ENCODE measurements at places on chromosomes 1 and 21. TPM values are rescaled to one million over a fixed set of nuclear protein-coding genes. Genes with fewer than 3 reads are reported as not detected.
A peak's percentile ranks its signal among the peaks of the same experiment; 100 is the strongest.

Gene MAPKAPK2
- total RNA-seq, result 89.4 TPM

Gene LAPTM5
- 8.2 TPM for total RNA-seq

Gene FCRLB
- 0.14 TPM for total RNA-seq

DNA sequence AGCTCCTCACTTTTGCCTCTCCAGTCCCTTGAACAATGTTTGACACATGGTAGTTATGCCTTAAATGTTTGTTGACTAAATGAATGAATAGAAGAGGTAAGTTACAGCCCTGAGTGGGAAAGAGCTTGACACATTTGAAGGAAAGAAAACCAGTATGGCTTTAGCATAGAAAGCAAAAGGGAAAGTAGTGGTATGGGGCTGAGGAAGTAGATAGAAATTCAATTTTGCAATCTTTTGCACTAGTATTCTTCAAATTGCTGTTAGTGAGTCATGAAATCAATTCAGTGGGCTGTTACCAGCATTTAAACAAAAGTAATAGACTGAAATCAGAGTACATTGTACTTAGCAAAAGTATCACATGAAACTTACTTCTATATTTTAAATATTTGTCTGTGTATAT lies 21.1 kb downstream of the PLA2G4A start:
- no peak for DNase-seq

Gene OLFML2B
- total RNA-seq, result 9.5 TPM

Gene ARHGEF16
- 0.47 TPM for total RNA-seq

Gene PLA2G2C
- not detected for total RNA-seq

DNA sequence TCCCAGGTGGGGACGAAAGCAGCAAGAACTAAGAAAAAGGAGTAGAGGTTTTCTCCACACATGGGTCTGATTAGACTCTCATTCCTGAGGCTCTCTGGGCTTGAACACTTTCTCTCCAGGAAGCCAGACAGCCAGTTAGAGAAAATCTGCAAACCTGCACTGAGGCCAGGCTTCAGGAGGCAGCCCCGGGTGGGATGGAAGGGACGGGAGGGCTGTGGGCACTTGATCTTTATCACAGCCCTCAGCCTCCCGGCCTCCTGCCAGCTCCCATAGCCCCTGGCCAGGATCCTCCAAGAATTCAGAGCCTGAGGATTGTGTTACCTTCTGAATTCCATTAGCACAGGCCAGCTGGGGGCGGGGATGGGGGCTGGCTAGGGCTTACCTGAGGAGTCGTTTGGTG lies 40.1 kb downstream of the SERTAD4 start:
- no peak for DNase-seq

Gene GIPC2
- total RNA-seq, result 1.2 TPM

GRCh38 chr1:170483051-170483450 lies 48.9 kb upstream of the GORAB start:
- DNase-seq, result no peak

Gene AMY1B
- not detected for total RNA-seq

DNA sequence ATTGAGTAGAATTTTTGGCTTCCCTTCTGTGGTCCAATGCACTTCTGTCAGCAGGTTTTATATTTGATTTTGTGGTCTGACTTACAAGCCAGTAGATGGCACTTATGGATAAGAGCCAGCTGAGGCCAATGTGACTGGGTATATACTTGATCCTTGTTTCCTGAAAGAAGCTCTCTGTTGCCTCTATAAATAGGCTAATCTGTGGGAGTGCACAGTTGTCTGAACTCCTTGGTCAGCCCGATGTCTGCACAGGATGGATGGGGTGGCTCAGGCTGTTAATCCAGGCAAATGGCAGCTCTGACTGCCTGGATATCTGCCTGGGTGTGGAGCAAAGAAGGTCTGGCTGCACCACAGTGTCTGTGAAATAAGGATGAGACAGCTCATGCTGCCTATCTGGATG lies 1183.7 kb upstream of the PRMT6 start:
- no peak for DNase-seq

DNA sequence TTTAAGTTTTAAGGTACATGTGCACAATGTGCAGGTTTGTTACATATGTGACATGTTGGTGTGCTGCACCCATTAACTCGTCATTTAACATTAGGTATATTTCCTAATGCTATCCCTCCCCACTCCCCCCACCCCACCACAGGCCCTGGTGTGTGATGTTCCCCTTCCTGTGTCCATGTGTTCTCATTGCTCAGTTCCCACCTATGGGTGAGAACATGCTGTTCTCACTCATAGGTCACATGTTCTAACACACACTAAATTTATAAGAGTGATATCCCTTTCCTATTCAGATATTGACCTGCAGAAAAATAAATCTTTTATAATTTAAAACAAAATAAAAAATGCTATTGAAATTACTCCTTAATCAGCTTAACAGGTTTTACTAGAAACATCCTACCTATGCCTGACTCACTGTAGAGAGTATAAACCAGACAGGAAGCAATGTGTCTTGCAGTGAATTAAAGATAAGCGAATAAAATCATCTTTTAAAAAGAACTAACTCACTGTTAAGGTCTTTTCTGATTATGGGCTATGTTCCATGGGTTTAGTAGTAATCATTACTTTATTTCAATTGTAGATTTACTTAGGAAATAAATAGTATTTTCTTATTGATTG lies 82.0 kb upstream of the DPH5 start:
- no peak for DNase-seq

GRCh38 chr1:198024782-198025181 lies 107.6 kb downstream of the LHX9 start:
- DNase-seq, result no peak

DNA sequence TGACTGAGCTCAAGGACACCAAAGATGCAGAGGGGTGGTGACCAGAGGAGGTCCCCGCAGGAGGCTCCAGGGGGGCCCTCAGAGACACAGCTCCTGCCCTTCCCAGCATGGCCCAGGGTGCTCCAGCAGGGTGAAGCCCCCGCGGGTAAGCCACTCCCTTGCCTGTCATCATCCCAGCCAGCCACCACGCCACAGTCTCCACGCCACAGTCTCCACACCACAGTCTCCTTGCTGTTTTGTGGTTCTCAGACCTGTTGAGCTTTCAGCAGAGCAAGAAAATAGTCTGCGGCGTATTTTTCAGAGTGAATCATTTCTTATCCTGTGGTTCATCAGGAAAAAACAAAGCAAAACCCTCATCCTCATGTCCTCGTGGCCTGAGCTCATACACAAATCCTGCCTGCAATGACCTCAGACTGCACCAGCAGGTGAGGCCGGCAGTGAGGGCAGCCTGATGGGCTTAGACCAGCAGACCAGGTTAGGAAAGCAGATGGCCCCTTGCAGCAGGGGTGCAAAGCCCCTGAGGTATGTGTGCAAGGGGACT lies 25.7 kb upstream of the ABCG1 start:
- DNase-seq, result no peak

GRCh38 chr1:19468397-19468956 lies 16.9 kb downstream of the CAPZB start:
- no peak for DNase-seq

DNA sequence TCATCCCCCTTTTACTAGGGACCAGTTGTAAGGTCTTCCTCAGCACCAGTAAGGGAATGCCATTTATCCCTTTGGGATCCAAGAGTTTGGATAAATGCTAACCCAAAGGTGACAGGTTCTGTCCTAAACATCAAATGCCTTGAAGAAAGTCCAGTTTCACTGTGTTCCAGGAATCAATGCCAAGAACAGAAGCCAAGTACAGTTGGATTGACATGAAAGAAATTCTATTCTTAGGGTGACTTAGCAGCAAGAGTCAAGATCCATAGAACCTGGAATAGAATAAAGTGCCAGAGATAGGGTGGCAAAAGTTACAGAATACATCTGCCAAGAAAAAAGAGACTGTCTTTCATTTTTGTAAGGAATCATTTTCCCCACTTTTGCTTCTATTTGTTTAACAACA lies 94.9 kb upstream of the ADAMTS5 start:
- no peak for DNase-seq

- DNase-seq, result no peak
Observed at GRCh38 chr21:14686466-14687267, 140.6 kb upstream of the SAMSN1 start.

DNA sequence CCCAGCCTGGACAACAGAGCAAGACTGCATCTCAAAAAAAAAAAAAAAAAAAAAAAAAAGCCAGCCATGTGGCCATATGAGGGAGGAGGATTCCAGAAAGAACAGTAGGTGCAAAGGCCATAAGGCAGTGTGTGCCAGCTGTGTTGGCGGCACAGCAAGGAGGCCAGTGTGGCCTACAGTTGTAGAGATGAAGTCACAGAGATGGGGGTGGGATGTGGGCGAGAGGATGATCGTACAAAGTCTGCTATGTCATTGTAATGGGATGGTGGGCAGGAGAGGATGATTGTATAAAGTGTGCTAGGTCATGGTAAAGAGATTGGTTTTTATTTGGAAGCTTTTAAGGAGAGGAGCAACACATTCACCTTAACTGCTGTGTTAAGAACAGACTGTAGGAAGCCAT lies 9.8 kb upstream of the CR1 start:
- no peak for DNase-seq

GRCh38 chr1:152035539-152036266 lies 1.1 kb downstream of the S100A11 start:
- no peak for DNase-seq

DNA sequence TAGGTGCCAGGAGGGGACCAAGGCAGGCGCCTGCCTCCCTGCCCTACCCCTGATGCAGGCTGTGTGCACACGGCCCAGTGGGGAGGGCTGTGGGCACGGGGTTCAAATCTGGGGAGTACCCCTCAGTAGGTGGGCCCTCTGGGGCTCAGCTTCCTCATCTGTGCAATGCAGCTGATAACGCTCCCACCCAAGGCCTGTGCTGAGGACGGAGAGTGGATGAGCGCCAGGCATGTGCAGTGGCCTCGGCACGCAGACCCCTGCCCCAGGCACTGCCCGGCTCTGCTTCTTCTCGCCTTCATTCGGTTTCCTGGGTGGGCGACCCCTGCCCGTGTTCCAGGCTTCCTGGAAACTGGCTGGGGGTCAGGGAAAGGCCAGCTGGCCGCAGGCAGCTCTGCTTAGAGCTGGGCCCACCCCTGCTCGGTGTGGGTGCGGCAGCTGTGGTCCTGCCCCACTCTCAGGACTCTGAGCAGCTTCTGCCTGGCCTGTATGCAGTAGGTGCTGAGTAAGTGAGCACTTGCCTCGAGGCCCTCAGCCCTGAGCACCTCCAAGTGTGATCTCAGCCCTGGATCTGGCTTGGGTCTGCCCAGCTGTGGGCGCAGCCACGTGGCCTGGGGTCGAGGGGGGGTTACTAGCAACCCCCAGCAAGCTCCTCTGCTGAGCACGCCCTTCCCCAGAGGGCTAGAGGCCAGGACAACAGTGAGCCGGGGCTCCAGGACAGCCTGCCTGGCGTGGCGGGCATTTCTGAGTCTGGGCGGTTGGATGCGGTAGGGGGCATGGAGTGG lies 11.9 kb upstream of the TNFRSF14 start:
- no peak for DNase-seq

DNA sequence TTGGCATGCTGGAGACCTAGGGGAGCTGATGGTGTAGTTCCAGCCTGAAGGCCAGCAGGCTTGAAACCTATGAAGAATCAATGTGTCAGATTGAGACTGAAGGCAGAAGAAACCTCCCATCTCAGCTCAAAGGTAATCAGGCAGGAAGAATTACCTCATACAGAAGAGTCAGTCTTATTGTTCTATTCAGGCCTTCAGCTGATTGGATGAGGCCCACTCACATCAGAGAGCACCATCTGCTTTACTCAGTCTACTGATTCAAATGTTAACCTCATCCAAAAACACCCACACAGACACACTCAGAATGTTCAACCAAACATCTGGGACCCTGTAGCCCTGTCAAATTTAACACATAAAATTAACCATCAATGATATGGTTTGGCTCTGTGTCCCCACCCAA lies 13.7 kb upstream of the CCN1 start:
- DNase-seq, result no peak

GRCh38 chr1:2972879-2973575 lies 48.2 kb upstream of the ACTRT2 start:
- no peak for DNase-seq

DNA sequence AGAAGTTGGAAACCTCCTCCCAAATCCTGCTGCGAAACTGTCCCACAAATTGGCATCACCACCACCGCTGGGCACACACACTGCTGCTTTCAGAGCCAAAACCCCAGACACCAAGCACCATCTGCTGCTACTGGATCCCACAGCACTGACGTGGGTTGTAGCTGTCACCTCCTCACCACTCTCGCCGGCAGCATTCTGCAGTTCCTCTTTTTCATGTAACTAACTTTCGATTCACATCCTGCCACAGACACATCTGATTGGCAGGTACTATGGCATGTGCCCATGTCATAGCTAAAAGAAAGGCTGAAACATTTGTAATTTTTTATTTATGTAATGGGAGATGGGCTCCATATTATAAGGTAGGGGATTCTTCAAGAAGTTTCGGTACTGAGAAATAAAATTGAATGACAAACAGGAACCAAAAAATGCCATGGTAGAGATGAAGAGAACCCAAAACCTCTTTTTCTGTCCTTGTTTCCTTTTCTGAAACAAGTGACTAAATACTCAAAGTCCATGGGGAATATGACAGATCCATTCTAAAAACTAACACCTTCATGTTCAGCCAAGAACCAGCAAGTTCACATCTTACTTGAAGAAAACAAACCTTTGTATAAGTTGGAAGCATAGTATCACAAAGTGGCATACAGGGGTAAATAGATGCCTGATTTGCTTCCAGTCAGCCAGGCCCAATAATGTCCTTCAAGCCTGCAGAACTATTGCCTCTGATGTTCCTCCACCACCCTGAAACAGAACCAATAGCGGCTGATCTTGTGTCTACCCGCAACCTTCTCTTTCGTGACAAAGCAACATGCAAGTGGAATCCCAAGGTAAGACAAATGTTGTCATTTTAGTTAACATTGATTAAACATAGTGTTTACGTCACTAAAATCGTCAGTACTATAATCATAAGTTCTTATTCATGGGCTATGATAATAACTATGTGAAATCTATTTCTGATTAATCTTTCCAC lies 26.6 kb upstream of the RGS13 start:
- peak; percentile 23 for DNase-seq

- DNase-seq, result no peak
Observed at GRCh38 chr1:44531785-44532566, 126.9 kb downstream of the RNF220 start.

DNA sequence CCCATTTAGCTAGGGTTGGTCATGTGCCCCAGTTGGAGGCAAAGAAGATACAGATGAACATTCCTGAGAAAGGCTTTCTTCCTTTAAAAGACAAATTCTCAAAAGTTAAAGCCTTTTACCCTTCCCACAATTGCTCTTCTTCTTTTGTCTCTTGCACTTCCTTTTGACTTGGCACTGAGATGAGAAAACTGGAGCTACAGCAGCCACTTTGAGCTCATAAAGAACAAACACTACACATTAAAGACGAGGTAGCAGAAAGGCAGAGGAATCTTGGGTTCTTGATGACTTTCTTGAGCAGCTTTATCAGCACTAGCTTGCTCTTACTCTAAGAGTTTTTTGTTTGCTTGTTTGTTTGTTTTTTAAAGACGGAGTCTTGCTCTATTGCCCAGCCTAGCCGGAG lies 92.2 kb downstream of the DAB1 start:
- DNase-seq, result no peak

- DNase-seq, result no peak
Observed at GRCh38 chr1:213530611-213531320, 457.0 kb upstream of the PROX1 start.

- DNase-seq, result no peak
Observed at GRCh38 chr1:118716775-118717174, 271.4 kb downstream of the TBX15 start.
